D341Med (cell line): ENCODE measurements at places on chromosomes 5 and 9.

- DNase-seq, result no peak
Measured at GRCh38 chr9:95197692-95198271, 119.7 kb downstream of the FANCC start.

DNA sequence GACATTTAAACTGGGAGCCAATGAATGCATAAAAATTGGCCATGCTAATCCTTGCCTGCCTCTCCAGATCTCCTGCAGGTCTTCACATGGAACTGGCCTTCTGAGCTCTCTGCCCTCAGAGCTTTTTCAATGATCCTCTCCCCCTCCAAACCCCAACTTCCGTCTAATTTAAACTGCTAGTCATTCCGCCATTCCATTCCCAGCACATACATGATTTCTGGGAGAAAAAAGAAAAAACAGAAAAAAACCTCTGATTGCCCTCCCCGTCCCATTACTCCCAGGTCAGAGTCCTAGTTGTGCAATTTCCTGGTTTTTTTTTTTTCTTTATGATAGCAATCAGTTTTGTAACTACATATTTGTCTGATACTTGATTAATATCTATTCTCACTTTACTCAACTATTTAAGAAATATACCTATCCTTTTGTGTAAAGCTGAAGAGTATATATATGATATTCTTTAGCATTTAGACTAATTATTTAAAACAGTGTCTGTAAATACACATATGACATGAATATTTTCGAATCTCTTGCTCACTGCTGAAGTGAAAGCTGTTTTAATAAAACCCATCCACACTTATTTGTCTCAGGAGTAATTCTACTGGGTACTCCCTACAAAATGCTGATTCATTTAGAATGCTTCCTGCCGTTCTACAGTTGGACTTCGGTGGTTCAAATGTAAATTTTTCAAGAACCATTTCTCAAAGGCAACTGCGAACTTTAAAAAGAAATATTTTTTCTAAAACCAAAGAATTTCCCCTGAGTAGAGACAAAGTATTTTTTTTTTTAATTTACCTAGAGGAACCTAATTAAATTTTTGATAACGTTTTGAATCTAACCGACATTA lies 1.6 kb downstream of the HINT1 start:
- no peak for DNase-seq

- no peak for DNase-seq
Measured at GRCh38 chr9:5610491-5610890, 18.4 kb upstream of the RIC1 start.

GRCh38 chr9:78871086-78871451 lies 574.1 kb downstream of the PSAT1 start:
- DNase-seq, result no peak

DNA sequence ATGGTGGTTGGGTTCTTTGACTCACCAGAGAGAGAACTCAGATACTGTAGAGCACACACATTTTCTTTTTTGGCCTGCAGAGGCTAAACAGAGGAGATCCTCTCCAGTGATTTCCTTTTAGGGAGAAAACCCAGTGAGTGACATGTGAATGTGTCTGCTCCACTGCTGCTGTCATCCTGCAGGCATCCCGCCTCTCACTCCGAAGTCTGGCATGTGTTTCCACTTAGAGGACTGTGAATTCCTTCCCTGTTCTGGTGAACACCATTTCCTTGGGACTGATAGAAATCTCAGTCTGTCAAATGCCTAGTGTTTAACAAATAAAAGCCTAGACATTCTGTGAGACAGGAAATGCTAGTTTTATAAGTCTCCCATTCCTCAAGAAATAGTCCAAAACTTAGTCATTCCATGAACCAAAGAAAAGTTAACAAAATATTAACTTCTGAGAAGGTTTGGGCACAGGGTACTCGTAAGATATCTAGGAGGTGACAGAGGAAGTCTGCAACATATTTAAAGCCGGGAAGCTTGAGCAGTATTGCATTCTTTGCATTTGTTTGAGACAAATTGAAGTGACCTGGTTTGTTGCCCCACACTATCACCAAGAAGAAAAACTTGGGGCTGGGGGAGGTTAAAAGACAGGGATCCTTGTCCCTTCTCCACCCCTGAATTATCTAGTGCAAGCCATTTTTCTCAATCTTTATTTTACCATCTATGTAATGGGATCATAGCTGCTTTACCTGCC lies 74.9 kb upstream of the NIPAL4 start:
- no peak for DNase-seq

DNA sequence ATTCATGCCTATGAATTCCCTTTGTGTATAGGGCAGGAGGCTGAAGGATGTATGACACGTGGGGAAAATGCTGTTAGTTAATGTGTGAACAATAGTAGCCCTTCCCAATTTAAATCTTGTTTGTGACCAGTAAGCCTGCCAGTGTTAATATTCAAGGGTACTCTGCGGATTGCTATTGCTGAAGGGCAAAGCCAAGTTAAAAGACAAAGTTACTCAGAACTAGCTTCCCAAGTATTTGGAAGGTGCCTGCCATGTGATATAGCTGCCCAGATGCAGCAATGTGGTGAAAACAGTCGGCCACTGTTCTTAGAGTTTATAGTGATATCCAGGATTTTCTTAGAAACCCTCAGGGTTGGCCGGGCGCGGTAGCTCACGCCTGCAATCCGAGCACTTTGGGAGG lies 34.6 kb downstream of the MARVELD2 start:
- DNase-seq, result no peak

DNA sequence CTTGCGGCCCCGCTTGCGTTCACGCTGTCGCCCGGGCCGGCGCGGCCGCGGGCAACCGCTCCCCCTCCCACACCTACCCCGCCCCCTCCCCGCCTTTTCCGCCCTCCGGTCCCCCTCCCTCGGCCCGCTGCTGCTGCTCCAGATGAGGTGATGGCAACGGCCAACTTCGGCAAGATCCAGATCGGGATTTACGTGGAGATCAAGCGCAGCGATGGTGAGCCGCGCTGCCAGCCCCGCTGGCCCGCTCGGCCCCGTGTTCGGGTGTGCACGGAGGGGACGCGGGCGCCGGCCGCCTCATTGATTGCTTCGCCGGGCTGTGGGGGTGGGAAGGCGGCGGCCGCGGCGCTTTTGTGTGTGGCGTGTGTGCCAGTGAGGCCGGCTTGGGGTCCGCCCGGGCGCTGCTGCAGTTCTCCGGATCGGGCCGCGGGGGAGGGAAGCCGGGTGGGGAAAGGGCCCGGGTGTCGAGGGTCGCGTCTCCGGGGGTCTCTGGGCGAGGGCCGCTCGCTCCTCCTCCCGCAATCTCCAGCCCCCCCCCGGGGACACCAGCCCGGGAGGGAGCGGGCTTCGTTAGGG lies 403 bp downstream of the KIF2A start:
- no peak for DNase-seq

DNA sequence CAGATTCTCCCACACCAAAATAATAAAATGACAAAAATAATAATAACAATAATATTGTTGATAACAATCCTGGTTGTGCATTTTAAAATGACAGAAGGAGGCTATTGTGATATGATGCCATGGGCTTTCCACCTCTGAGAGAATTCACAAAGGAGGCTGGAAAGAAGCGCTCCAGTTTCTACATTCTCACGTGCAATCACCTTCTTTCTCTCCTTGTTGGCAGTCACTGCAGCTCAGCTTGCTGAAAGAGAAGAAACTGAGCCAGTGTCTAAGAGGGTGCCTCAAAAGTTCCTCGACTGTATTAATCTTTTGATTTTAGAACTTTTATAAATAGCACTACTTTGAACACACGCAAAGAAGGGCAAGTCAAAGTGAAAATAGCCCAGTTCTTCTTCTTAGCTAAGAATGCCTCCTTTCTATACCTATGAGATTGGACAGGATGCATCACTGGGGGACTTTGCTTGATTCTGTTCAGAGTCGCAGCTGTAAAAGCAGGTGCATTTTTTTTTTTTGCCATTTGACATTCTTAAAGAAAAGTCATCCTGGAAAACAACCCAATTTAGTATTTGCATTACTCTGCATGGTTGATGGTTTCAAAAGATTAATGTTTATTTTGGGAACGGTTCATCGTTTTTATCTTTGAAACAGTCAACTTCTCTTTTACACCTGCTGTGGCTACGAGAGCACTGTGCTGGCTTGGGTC lies 12.4 kb upstream of the SUB1 start:
- no peak for DNase-seq

GRCh38 chr9:132181796-132182313 lies 20.0 kb downstream of the NTNG2 start:
- DNase-seq, result no peak

GRCh38 chr9:80787636-80788035 lies 901.7 kb downstream of the TLE1 start:
- DNase-seq, result no peak

DNA sequence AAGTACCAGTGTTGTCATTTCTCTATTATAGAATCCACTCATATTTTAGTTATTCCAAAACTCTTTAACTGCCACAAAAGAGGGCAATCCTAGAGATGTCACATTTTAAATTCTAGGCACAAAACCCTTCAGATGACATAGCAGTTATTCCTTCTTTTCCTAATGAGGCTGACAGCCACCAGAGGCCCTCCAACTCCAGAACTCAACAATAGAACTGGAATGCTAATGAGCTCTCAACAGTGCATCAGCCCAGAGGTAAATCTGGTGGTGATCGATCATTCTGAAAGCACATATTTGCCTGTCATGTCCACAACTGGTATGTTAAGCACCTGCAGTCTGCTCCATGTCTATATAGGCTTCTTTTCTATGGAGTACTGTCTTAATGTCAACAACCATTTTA lies 40.2 kb upstream of the RAB3C start:
- no peak for DNase-seq

DNA sequence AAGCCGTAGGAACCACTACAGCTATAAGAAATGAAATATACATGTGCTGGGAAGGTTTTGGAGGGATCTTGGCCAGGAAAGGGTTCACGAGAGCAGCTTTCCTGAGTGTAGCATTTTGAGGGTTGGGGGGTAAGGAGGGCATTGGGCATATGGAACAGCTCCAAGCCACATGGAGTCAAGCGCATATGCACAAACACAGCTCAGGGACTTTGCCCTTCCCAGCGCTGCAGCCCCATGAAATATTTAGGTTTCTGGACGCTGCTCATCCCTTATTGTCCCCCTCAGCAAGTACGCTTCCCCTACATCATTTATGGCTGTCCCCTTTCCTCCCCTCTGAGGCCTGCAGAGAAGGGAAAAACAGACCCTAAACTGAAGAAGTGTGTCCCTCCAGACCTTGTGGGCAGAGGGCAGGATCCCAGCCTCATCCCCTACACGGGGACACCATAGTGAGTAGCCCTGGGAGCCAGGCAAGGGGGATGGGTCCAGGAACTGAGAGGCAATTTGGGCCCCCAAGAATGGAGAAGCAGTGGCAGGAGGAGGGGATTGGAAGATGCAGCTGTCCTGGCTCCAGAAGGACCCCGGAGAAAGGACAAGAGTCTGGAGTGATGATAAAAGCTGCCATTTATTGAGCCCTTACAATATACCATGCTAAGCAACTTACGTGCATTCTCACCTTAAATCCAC lies 33.7 kb downstream of the PCDH1 start:
- no peak for DNase-seq

- DNase-seq, result no peak
Measured at GRCh38 chr5:170443624-170444023, 54.5 kb upstream of the KCNMB1 start.

- DNase-seq, result no peak
Measured at GRCh38 chr5:133229931-133230664, 178.3 kb downstream of the HSPA4 start.

- no peak for DNase-seq
Measured at GRCh38 chr5:144017631-144018030, 152.8 kb downstream of the YIPF5 start.

- no peak for DNase-seq
Measured at GRCh38 chr5:176667637-176668036, 20.4 kb downstream of the TSPAN17 start.

DNA sequence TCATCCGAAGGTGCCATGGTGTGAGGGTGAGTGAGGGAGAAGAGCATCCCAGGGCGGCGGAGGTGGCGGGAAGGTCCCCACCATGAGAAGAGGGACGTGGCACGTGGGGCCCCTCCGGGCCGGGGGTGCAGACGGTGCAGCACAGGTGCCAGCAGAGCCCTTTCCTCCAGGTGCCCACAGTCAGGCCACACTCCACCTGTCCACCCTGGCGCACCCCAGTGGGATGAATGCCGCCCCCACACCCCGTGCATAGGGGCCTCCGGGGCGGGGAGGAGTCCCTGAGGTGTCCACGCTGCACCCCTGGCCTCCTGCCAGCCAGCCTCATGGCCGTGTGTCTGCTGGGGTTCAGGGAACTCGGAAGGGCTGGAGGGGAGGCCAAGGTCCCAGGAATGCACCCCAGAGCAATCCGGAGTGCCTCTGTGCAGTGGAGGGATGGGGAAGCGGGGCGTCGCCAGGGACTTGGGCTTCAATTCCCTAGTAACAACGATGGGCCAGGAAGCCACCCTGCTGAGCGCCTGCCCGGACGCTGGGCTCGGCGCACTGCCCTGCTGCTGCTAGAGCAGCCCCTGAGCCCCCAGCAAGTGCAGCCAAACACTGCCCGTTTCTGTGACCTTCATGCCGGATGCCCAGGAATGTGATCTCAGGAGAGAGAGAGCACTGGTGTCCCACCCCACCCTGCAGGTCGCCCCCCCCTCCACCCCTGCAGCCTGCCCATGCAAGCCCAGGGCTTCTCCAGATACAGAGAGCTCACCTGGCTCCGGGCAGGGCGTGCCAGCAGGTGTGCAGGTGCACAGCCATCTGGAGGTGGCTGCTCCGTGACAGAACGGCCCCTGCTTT lies 8.8 kb upstream of the NACC2 start:
- no peak for DNase-seq

DNA sequence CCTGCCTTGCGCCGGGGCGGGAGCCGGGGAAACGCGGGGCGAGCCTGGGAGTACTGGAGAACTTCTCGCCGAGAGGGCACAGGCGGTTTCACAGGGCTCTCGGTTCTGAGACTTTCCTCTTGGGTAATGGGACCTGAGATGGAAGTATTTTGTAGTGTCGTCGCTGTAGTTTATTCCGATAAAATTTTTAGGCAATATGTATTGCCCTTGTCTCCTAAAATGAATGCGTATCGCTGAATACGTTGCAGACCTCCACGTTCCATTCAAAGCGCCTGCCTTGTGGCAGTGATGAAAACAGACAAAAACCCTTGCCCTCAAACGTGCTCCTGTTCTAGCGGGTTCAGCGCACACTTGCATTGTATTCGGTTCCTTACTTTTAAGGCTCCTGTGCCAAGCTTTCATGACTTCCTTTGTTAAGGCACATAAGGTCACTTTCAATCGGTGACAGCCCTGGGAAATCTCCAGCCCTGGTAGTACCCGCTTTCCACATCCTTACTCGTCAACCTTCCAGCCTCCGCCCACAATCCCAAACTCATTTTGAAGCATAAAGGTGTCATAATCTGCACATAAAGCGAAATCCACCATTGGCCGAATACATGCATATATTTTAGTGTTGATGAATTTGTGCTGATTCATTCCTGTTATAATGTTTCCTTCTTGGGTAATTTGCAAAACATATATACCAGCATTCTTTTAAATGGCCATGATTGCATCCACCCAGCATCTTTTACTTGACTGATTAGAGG lies 694 bp downstream of the RMI1 start:
- DNase-seq, result no peak

- DNase-seq, result no peak
Measured at GRCh38 chr5:177300236-177300880, 3.2 kb downstream of the RAB24 start.

- DNase-seq, result no peak
Measured at GRCh38 chr9:127065592-127065991, 56.8 kb downstream of the ANGPTL2 start.

GRCh38 chr9:92439921-92440750 lies 15.9 kb upstream of the OMD start:
- DNase-seq, result no peak

- DNase-seq, result no peak
Measured at GRCh38 chr5:179316982-179317381, 28.3 kb downstream of the ADAMTS2 start.
